ENCODE measurements at places on chromosomes 12 and 14.

DNA sequence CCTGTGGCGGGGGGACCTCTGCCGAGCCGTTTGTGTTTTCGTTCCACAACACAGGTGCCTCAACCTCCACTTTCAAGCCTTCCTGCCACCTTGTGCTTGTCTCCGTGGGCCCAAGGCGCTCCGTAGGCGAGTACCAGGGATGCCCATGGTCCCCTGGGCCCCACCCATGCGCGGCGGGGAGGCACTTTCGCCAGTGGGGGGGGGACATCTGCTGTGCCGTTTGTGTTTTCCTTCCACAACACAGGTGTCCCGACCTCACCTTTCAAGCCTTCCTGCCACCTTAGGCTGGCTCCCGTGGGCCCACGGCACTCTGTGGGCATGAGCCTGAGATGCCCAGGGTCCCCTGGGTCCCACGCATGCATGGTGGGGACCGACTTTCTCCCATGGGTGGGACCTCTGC, 335.9 kb downstream of the ALG10 start:
- no peak for DNase-seq

- DNase-seq = no peak
Observed at GRCh38 chr12:12902036-12902435, 10.7 kb downstream of the GPRC5A start.

DNA sequence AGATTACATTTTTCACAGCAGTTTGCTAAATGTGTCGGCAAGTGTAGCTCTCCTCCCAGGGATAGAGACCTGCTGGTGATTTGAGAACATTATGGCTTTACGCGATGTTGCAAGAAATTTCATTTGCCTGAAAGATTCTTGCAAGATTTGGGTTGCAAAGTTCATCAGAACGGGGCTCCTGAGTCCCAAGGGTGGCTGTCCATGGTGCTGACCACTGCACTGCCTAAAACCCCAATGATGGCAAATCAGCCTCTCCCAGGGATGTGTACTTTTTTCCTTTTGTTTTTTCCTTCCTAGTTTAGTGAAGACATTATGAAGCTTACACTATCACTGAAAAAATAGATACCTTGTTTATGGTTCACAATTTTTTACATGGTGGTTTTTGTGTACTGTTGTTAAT, 85.4 kb downstream of the WSCD2 start:
- DNase-seq = peak; percentile 86

DNA sequence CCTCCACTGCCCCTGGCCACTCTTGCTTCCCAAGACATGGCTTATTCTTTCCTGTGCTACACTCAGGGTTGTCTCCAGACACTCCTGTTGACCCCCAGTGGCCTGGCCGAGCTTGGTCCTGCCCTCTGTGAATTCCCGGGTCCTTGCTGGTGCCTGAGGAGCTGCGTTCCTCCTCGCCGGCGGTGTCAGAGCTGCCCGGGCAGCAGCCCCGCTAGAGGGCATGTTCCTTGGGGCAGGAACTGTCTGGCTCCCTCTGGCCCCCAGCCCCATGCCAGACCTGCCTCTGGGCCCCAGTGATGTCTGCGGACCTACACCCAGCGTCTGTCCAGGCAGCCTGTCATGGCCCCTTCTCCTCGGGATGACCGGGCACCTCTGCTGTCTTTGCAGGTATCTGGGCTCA, 68.4 kb downstream of the AACS start:
- no peak for DNase-seq

GRCh38 chr12:79661629-79662028, 29.1 kb downstream of the PAWR start:
- DNase-seq = no peak

DNA sequence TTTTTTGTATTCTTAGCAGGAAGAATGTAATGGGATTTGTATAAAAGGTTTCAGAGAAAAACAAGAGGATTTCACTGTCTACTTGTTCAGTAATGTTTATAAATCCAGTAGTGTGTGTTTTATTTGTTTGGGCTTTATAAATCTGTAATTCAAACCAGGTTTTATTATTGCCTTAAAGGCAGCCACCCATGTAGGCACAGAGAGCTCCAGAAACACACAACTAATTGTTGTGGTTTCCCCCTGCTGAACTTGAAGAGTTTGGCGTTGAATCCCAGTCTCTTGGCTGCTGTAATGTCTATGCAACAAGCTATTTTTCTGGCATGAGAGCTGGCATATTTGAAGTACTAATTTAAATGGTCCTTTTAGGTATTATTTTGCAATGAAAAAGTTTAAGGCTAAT, 63.4 kb upstream of the SLCO1C1 start:
- DNase-seq = no peak

- DNase-seq = no peak
Observed at GRCh38 chr12:6091786-6092566, 32.5 kb downstream of the VWF start.

DNA sequence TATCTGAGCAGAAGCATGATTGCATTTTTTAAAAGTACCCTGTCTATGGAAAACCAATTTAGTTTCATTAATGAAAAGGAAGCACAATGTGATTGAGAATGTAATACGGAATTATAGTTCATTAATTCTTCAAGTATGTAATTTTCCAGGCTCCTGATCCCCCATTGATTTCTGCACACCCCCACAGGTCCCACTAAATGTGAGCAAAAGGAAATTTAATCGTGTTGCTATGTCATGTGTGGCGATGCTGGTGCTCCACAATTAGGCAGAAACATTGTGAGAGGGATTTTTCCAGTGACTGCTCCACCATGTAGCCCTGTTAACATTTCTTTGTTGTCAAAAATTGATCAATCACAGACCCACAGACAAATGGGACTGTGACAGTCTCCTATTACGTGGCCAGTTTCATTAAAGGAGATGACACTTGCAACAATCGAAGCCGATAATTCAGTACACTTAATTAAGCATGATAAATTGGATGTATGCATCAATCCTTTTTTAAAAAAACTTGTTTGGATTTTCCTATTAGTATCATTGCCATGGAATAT, 306.0 kb downstream of the NELL2 start:
- DNase-seq = no peak

- DNase-seq = no peak
Observed at GRCh38 chr12:67573566-67573965, 75.0 kb upstream of the DYRK2 start.

DNA sequence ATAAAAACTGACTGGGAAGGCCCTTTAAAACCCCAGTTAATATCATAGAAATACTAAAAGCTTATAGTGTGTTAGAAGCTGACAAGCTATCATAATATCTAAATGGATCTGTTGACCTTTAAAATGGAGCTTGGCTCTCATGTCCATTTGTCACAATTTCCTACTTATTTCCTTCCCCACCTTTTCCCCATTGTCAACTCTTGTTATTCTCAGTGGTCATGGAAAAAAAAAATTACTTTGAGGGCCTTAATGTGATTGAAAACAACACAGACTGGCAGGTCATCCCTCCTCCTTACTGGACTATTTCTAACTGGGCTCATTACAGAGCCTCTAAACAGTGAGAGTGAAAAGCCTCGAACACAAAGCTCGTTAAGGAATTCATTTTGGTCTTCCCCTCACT, 13.7 kb upstream of the WNK1 start:
- DNase-seq = no peak

DNA sequence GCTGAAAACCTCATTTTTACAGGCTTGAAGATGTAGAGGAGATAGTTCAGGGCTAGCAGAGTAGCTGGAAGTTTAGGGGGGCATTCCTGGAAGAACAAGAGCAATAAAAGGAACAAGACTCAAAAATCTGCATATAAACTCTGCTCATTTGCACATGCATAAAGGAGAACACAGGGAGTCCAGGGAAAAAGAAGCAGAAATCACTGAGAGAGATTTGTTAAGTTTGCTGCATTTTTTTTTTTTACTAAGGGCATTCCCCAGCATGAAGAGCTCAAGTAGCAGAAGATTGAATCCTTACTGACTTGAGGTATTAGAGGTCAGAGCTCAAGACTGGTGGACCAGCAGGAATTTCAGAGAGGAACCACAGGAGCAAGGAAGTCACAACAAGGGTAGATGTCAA, 28.2 kb upstream of the BCL11B start:
- DNase-seq = no peak

- no peak for DNase-seq
Observed at GRCh38 chr12:88516811-88517210, 63.5 kb downstream of the KITLG start.

DNA sequence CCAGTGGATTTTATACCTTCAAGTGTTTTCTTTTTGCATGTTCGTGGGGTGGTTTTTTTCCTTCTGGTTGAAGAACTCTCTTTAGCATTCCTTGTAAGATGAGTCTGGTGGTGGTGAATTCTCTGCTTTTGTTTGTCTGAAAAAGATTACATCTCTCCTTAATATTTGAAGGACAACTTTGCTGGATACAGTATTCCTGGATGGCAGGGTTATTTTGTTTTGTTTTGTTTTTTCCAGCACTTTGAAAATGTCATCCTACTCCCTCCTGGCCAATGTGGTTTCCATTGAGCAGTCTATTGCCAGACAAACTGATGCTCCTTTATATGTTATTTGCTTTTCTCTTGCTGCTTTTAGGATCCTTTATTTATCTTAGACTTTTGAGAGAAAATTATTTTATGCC, 43.2 kb upstream of the ZFP36L1 start:
- no peak for DNase-seq

DNA sequence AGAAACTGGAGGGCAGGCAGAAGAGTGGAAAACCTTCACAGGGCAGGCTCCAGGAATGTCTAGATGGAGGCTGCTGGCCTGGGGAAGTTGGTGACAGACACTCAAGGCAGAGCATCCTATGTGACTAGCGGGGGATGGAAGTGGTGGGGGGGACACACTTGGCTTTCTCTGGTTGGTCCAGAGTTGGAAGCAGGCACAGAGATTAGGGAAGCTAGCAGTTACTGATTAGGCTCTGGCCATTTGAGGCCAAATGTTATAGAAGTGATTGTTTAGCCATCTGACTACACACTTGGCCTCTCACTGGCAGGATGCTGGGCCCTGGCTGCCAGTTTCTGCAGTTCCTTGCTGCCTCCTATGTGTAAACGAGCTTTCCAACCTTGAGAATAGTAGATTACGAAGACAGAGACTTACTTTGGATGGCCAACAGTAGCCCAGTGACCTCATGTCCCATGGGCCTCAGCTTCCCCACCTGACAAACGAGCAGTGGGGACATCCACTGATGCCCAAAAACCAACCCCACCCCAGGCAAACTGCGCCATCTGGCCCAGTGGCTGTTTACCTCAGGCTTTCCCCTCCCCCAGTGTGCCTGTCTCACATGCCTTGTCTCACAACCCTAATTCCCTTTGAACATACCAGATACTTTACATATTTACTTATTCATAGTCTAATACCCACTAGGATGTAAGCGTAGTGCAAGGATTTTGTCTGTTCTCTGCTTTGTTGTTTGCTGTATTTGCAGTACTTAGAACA, 102.7 kb downstream of the PAPLN start:
- DNase-seq = peak; percentile 5

GRCh38 chr12:68609998-68610369, 715 bp upstream of the RAP1B start:
- DNase-seq = peak; percentile 29

- peak; percentile 27 for DNase-seq
Observed at GRCh38 chr14:59882957-59883356, 12.4 kb upstream of the RTN1 start.

DNA sequence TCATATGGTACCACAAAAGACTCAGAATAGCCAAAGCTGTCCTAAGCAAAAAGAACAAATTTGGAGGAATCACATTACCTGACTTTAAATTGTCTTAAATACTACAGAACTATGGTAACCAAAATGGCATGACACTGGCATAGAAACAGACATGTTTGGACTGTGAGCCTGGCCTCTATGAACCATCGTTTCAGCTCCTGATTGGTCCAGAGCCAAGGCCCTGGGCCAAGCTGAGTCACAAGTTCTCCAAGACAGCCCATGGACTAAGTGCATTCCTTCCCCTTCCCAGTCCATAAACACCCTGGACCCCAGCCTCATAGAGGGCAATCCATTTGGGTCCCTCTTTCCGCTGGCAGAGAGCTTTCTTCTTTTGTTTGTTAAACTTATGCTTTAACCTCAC, 12.1 kb upstream of the PRR4 start:
- no peak for DNase-seq

- peak; percentile 51 for DNase-seq
Observed at GRCh38 chr12:13749389-13749788, 232.0 kb downstream of the GRIN2B start.

- DNase-seq = peak; percentile 2
Observed at GRCh38 chr14:106790189-106791036, 1264.0 kb downstream of the TMEM121 start.

DNA sequence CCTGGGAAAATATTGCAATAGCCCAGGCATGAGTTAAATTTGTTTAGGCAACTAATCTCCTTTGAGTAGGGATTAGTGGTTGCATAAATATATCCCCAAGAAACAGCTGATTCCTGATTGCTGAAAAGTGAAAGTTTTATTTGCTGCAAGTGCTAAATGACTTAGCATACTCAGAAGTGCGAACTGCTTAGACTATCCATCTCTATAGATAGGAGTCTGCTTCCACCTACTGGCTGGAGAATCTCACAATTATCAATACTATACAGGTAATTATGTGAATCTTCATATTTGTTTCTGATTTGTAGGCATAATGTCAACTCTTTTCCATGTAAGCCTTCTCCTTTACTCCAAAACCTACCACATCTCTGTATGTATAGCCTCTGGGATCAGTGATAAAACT, 12.0 kb upstream of the SLCO1B3 start:
- DNase-seq = peak; percentile 56

DNA sequence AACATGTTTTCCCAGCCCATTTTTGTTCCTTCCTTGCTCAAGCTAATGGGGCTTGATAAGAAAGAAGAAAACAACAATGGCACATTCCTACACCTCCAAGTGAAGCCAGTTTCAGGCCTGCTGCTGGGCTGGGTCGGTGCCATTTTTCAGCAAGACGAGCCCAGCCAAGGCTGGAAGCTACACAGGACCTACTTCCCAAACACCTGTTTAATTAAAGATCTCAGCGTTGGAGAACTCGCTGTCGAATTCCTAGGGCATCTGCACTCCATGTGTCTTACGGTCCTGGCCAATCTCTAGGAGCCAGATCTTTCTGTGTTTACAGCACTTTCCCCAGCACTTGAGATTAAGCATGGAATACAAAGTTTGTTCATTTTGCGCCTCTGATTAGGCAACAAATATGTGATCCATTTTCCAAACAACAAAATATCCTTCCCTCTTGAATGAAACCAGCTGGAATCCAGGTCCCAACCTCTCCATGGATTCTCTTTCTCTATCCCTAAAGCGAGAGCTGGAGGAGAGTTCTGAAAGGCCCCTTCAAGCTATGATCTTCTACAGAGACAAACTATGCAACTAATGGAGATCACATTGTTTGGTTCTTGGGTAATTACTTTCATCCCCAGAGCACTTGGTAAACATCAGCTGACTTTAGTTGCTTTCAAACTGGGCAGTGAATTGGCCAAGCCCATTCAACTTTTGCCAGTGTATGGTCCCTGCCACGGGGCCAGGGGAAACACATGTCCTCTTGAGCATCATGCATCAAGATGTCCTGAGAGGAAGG, 34.3 kb upstream of the TC2N start:
- DNase-seq = no peak

- DNase-seq = no peak
Observed at GRCh38 chr14:100988411-100988900, 84.9 kb upstream of the RTL1 start.

DNA sequence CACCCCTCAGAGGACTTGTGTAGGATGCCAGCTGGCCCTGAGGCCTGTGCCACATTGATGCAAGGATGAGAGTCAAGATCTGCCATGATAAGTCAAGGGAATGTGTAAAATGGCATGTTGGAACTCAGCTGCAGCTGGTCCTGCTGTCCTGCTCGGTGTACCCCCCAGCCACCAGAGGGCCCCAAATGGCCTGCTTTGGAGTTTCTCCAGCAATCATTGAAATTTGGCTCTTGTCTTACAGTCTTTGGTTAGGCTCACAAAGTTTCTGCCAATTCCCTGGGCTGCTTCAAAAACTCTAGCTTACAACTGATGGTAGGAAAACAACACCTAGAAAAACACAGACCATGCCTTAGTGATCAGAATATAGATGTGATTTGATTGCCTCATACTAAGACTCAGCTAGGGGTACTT, 76.8 kb downstream of the HSD17B6 start:
- DNase-seq = peak; percentile 80

Data from neural progenitor cell (in vitro differentiated cells).